ENCODE measurements at places on chromosomes 6 and 20. TPM values are rescaled to one million over a fixed set of nuclear protein-coding genes. Genes with fewer than 3 reads are reported as not detected.
A peak's percentile ranks its signal among the peaks of the same experiment; 100 is the strongest.

- peaks cover 4% of the 10 kb centered on the region for H3K4me1 ChIP-seq
- no peaks in the 10 kb centered on the region for H3K36me3 ChIP-seq
- no peak overlapping the region for H3K27ac ChIP-seq
- peak; percentile 16 for DNase-seq
- no peak overlapping the region for H3K4me3 ChIP-seq
Observed at GRCh38 chr6:40788661-40789655, 201.8 kb upstream of the LRFN2 start.

The EYS gene
- total RNA-seq = not detected

DNA sequence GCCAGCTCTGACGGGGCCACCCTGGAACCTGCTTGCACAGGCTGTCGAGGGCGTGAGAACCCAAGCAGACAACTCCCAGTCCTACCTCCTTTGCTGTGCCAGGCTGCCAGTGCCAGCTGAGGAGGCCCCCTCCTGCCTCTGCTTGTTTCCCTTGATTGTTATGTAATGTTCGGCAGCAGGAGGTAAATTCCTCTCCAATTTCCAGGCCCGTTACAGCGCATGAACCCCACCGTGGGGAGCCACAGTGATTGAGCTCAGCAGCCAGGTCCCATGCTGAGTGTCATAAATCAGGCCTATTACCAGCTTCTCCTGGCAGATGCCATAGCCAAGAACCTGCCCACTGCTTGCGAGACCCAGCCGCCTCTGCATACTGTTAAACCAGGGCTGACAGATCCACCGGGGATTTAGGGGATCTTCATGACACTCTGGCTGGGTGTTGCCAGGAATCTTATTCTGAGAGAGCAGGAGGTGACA lies 320.5 kb downstream of the DHX35 start:
- no peaks in the 10 kb centered on the region for H3K36me3 ChIP-seq
- no peaks in the 10 kb centered on the region for H3K27me3 ChIP-seq
- no peak overlapping the region for H3K27ac ChIP-seq
- no peak for DNase-seq
- H3K4me1 ChIP-seq = no peaks in the 10 kb centered on the region

- no peak for DNase-seq
- H3K4me3 ChIP-seq = peak within 1 kb of the TSS; percentile 70
- peaks cover 27% of the 10 kb centered on the region for H3K4me1 ChIP-seq
- H3K27ac ChIP-seq = peak within 1 kb of the TSS; percentile 92
Observed at GRCh38 chr6:17987447-17987696, at the start of gene KIF13A. Gene KIF13A (minus strand): TSS chr6:17987635. CDS start chr6:17987463, 172 bp downstream.

- H3K36me3 ChIP-seq = no peaks in the 10 kb centered on the region
- H3K27me3 ChIP-seq = no peaks in the 10 kb centered on the region
- no peak overlapping the region for H3K4me3 ChIP-seq
- DNase-seq = no peak
- H3K4me1 ChIP-seq = peaks cover 2% of the 10 kb centered on the region
- H3K27ac ChIP-seq = no peak overlapping the region
Observed at GRCh38 chr20:35947489-35947888, 6.8 kb downstream of the SCAND1 start.

- no peaks in the 10 kb centered on the region for H3K36me3 ChIP-seq
- no peak for DNase-seq
- no peak overlapping the region for H3K4me3 ChIP-seq
- H3K27me3 ChIP-seq = no peaks in the 10 kb centered on the region
Observed at GRCh38 chr6:4346659-4347333, 211.4 kb upstream of the ECI2 start.

DNA sequence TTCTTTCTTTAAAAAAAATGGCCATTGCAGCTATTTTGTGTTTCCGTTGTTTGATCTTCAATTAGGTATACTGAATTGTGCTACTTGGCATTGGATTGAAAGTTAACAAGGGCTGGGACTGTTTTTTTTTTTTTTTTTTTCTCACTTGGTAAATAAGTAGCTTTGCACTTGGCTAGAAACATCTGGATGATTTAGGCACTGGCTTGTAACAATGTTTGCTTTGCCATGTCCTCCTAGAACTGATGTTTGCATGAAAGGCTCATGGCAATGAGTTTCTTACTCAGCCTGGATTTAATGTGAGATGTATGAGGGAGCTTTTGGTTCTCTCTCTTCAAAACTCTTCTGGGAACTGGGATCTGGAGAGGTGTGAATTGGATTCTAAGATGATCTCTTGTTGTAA lies 414.1 kb downstream of the CDH26 start:
- H3K4me3 ChIP-seq = no peak overlapping the region
- H3K27me3 ChIP-seq = no peaks in the 10 kb centered on the region
- peaks cover 15% of the 10 kb centered on the region for H3K4me1 ChIP-seq
- H3K27ac ChIP-seq = no peak overlapping the region

- no peaks in the 10 kb centered on the region for H3K36me3 ChIP-seq
- no peak for DNase-seq
- no peaks in the 10 kb centered on the region for H3K4me1 ChIP-seq
Observed at GRCh38 chr6:128509709-128510108, 10.7 kb downstream of the PTPRK start.

GRCh38 chr6:98041921-98042320 lies 758.9 kb upstream of the MMS22L start:
- H3K4me3 ChIP-seq = no peak overlapping the region
- DNase-seq = no peak
- H3K27ac ChIP-seq = no peak overlapping the region
- H3K36me3 ChIP-seq = no peaks in the 10 kb centered on the region
- H3K27me3 ChIP-seq = peaks cover 3% of the 10 kb centered on the region

The SCRT2 gene
- not detected for total RNA-seq

The LY6G6C gene
- total RNA-seq = not detected

The RSPH9 gene
- not detected for total RNA-seq

DNA sequence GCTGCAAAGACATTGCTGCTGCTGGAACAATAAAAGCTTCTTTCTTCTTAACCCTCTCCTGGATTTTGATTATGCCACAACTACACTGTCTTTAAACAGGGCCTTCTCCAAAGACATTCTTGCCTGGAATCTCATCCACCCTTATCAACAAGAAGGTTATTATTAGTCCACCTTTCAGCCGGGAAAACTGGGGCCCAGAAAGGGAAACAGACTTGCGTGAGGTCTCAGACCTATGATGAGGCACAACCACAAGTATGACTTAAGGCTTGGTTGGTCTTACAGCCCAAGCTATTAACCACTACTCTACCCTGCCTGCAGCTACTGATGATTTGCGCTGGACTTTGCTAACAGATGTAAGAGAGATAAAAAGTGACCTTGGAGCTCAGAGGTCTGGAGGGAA lies 62.8 kb upstream of the CTNNBL1 start:
- H3K4me3 ChIP-seq = no peak overlapping the region
- no peak for DNase-seq
- H3K4me1 ChIP-seq = no peaks in the 10 kb centered on the region

- no peaks in the 10 kb centered on the region for H3K27me3 ChIP-seq
- no peaks in the 10 kb centered on the region for H3K36me3 ChIP-seq
Observed at GRCh38 chr20:53141201-53142050, 169.3 kb downstream of the TSHZ2 start.
